ENCODE measurements at places on chromosomes 5 and 9. TPM values are rescaled to one million over a fixed set of nuclear protein-coding genes. Genes with fewer than 3 reads are reported as not detected.

Gene SPINK13
- polyA plus RNA-seq: not detected

- no peak for DNase-seq
Measured at GRCh38 chr9:89314955-89315354, 3.3 kb upstream of the SECISBP2 start.

- no peak for DNase-seq
Measured at GRCh38 chr9:8338767-8339510, 539.4 kb upstream of the DMAC1 start.

- no peak for DNase-seq
Measured at GRCh38 chr5:52805615-52806014, 17.9 kb downstream of the ITGA1 start.

Gene CENPH
- 5.6 TPM for polyA plus RNA-seq

Gene ANKRD33B
- 0.50 TPM for polyA plus RNA-seq
